ENCODE measurements at places on chromosomes 12 and 14.

DNA sequence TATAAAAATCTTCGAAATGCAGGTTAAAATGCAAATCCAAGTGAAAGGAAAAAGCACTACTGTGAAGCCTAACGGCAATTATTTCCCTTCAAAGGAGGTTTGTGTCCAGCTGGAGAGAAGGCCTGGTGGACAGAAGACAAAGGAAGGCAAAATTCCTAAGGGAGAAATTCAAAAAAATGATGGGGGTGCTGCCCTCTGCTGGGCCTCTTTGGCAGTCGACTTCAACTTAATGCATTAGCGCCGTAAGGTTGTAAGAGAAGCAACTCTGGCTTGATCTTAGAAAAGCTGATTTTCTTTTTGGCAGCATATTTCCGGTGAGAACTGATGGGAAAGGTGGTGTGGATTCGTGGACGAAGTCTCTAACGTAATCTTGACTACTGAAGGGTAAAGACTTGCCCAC lies 34.3 kb upstream of the CHFR start:
- no peak for DNase-seq

GRCh38 chr14:95507174-95507573 lies 9.3 kb downstream of the SYNE3 start:
- no peak for DNase-seq

DNA sequence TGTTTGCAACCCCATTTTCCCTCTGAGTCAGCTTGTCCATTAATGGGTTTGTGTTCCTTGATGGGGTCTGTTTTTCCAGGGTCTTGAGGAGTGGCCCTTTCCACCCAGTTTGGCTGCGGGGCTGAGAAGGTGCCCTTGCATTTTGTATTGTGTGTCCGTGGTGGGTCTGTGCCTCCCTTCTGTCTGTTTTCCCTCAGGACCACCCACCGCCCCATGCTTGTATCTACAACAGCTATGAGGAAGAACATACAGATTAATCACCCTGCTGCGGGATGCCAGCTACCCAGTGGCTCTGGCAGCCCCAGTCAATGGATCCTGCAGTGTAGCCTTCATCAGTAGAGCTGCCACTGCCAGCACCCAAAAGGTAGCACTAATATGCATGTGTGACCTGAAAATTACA lies 235.7 kb downstream of the CACNA1C start:
- DNase-seq = no peak

GRCh38 chr14:22152161-22152870 lies 436.7 kb downstream of the DAD1 start:
- DNase-seq = no peak

DNA sequence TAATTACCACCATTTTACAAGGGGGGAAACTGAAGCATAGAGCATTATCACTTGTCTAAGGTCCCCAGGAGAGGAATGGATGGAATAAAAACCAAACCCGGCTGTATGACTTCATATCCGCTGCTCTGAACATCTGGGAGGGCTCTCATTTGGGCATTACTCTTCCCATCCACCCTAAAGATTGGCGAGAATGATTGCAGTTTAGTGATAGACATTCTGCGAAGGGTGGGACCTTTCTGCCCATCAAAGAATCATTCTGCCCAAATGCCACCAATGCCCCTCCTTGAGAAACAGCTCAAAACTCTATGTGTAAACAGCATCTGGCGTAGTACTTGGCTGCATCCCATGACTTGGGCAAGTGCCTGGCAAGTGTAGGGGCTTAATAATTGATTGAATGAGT lies 11.6 kb downstream of the CHST11 start:
- DNase-seq = no peak

DNA sequence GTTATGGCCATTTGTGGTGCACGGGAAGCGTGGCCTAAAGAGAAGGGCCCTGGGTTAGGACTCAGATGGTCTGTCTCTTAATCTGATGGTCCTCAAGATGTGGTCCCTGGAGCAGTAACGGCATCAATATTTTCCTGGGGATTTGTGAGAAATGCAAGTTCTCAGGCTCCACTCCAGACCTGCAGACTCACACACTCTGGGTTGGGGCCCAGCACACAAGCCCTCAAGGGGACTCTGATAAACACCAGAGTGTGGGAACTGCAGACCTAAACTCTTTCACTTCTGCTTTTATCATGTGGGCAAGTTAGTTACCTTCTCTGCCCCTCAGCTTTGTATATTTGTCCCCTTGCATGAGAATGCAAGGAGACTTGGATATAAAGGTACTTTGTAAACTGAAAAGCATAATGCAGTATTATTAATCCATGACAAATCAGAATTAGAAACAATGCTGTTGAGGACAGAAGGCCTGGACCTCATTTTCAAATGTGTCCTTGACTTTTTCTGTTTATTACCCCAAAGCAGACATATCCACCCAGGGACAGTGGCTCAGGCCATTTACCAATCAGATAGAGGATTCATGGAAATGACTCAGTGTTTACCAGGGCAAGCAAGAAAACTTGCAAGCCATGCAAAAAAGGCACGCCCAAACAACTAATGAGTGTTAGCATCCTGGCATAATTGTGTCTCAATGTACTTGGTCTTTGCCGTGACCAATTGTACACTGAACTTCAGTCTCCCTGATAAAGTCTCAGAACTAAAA lies 157.0 kb downstream of the ASCL1 start:
- DNase-seq = no peak

DNA sequence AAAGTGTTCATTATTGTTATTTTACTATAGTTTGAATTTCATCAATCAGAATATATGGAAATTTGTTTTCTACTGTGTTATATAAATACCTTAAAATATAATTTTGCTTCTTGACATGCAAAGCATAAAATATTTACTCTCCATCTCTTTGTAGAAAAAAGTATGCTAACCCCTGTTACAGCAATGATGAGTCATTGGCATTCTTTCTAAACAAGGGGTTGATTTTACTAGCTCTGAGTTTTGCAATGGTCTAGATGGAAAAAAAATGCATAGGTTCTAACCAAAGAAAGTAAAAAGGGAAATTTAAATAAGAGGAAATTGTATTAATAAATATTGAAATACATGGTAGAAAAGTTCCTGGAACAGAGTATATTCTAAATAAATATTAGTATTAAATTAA lies 990.2 kb upstream of the ATXN7L3B start:
- DNase-seq = no peak

GRCh38 chr12:24034160-24034559 lies 84.7 kb upstream of the SOX5 start:
- DNase-seq = peak; percentile 50

DNA sequence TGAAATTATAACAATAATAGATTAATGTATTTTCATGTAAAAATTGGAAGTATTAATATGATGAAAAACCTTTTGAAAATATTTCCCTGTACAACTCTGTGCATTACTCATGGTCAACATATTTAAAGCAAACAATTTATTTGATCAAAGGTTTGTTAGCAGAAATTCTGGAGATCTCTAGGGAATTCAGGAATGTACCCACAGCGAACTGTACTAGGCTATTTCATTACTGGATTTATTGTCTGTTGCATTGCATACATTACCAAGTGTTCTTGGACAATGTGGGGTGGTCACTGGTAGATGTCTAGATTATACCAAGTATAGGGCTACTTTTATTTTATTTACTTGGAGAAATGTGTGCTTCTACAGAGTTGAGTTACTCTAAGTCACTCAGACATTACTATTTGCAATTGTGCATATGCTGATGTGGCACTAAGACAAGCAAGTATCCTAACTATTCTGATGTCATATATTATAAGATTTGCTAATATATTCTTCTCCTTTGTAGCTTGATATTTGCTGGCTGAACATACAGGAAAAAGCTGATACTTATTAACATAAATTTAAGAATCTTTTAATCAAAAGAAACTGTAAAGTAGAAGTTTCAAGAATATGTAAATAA lies 323.3 kb downstream of the CCER1 start:
- no peak for DNase-seq

- DNase-seq = peak; percentile 38
These were observed 131.2 kb downstream of the NUBPL start for GRCh38 chr14:31692376-31692781.

DNA sequence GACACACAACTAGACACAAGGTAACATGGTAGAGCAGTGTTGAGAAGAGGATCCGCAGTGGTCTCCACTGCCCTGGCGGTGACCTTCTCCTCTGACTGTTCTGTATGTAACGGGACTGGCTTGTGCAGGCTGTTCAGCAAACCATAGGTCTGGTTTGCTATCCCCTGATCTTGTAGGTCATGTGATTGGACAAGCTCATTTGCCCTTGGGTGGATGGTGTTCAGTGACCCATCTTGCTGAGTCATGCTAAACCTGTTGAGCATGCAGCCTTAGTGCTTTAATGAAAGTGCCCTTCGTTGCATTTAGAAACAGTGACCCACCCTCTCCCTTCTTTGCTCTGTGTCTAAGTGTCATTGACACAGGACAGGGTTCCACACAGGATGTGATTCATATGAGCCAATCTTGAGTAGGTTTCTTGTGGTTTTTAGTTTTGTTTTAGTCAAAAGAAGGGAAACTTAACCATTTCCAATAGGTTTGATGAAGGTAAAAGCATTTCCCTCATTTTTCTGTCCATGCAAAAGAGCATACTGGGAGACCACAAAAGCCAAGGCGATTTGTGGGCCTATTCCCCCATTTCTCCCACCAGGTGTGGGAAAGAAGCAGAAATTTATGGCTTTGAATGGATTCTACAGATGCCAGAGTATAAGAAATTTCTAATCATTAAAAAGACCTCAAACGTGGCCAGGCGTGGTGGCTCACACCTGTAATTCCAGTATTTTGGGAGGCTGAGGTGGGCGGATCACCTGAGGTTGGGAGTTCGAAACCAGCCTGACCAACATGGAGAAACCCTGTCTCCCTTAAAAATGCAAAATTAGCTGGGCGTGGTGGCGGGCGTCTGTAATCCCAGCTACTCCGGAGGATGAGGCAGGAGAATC lies 32.6 kb upstream of the HIF1A start:
- DNase-seq = peak; percentile 57

GRCh38 chr12:77786675-77787074 lies 44.0 kb upstream of the NAV3 start:
- no peak for DNase-seq

DNA sequence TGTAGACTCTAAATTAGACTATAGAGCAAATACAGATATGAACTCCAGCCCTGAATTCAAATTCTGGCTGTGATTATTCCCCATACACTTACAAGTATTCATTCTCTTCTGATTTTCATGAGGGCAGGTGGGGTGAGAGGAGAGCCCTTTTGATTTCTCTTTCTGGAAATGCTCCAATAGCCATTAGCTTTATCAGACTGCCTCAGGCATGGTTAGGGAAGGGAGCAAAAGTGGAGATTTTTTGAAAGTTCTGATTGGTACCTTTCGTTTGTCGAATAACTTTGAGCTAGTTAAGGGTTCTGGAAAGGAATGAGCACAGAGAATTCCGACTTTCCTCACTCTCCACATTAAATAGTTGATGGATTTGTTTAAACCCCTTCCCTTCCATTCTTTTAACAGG lies 7.8 kb downstream of the HOXC5 start:
- DNase-seq = no peak

GRCh38 chr14:40347675-40348074 lies 915.4 kb upstream of the FBXO33 start:
- no peak for DNase-seq

DNA sequence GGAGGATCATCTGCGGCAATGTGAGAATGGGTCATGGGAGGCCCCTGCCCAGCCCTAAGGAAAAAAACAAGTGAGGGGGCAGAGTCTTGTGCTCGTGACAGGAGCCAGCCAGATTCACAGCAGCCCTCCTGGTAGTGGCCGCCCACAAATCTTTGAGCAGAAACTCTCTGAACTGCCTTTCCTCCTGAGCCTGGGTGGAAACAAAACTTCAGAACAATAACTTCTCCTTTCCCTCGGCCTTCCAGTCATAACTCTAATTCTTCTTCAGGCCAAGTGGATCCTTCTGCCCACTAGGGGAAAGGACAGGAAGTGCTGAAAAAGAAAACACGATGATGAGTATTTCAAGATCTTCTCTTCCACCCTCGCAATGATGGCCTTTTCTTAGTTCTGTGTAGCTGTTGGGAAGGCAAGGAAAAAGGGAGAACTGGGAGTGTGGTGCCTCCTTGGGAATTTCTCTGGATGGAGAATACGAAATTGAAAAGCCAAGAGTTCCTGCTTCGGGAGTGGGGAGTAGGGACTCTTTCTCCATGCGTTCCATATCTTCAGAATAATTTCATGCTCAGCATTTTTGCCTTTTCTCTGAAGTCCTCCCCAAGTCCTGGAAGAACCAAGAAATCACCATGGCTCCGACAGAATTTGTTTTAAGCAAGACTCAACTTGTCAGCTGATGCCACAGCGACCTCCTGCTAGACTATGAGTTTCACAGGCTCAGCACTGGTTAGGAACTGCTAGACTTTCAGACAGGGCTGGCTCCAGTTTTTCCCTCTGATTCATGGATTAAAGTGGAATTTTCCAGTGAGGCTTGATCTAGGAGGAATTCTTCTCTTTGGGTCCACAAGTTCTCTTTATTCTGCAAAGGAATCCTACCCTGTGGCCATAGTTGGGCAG lies 188.9 kb downstream of the CAND1 start:
- DNase-seq = no peak

GRCh38 chr12:76180401-76181277 lies 96.2 kb upstream of the NAP1L1 start:
- no peak for DNase-seq

GRCh38 chr12:64682572-64683277 lies 72.4 kb downstream of the RASSF3 start:
- peak; percentile 52 for DNase-seq

- DNase-seq = no peak
These were observed 51.4 kb downstream of the NCOR2 start for GRCh38 chr12:124515981-124516380.

- DNase-seq = peak; percentile 96
These were observed 6.2 kb downstream of the TBX5 start for GRCh38 chr12:114399664-114400211.

DNA sequence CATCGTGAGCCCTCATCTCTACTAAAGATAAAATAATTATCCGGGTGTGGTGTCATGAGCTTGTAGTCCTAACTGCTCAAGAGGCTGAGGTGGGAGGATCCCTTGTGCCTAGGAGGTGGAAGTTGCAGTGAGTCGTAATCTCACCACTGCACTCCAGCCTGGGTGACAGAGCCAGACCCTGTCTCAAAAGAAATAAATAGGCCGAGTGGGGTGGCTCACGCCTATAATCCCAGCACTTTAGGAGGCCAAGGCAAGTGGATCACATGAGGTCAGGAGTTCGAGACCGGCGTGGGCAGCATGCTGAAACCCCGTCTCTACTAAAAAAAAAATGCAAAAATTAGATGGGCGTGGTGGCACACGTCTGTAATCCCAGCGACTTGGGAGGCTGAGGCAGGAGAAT lies 70.9 kb downstream of the RESF1 start:
- no peak for DNase-seq

GRCh38 chr14:39251547-39251946 lies 17.8 kb downstream of the MIA2 start:
- DNase-seq = no peak

GRCh38 chr12:87660987-87661774 lies 368.0 kb downstream of the C12orf50 start:
- DNase-seq = no peak

Measured in eye (tissue), 1 donor.